ENCODE measurements at places on chromosomes 2 and 18. TPM values are rescaled to one million over a fixed set of nuclear protein-coding genes. Genes with fewer than 3 reads are reported as not detected.
A peak's percentile ranks its signal among the peaks of the same experiment; 100 is the strongest.

GRCh38 chr2:117123362-117123761, 691.1 kb upstream of the DDX18 start:
- DNase-seq: no peak

- DNase-seq: no peak
These were observed 423.9 kb downstream of the CMPK2 start for GRCh38 chr2:6441800-6442199.

- no peak for DNase-seq
These were observed 120.2 kb downstream of the MYO3B start for GRCh38 chr2:170298115-170298514.

- no peak for DNase-seq
These were observed 71.2 kb downstream of the EPAS1 start for GRCh38 chr2:46368401-46368800.

DNA sequence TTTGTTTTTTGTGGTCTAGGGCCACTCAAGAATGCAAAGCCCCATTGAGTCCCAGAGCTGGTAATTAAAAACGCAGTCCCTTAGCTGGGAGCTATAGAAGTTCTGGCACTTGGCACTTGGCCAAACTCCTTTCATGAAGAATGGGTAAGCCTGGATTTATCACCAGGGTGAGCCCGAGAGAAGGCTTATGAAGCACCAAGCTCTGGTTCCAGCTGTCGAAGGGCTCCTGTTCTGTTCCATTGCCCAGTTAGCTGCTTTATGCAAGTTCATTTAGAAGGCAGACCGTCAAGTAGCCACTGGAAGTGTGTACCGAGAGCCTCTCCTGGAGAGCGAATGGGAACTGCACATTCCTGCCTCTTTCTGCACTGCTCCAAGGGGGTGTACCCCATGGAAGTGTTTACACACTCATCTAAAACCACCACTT, 14.2 kb downstream of the ECEL1 start:
- DNase-seq: no peak

DNA sequence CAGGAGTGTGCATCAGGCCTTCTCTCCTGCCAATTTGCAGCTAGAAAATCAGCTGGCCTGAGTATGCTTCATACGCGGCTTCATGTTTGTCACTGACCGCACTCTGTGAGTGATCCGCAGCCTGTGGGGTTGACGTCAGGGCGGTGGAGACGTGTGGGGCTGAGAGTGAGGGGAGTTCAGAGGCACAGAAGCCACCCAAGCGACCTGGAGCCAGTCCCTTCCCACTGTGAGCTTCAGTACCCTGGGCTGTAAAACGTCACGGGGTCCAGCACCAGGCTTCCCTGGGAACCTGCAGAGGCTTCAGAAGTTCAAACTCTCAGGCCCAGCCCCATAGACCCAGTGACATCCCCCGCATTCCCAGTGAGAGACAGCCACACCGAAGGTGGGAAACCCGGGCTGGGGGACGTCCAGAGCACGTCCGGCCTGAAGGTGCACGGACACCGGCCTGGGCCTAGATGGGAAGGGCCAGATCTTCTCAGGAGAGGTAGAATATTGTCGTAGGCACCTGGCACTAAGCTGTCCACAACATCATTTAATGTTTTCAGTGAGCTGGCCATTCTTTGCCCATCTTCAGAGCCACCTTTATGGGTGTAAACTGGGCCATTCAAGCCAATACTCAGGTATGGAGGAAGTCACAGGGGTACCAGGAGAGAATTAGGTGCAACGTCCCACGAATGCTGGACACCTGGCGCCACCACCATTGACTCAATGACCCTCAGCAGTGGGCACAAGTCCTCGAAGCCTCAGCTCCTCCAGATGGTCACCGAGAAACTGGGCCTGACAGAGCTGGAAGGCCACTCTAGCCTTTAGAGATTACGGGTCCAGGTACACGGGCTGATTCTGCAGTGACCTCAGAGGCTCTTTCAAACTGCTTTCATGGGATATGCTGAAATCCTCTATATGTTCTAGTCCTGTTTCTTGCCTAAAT, 235.6 kb upstream of the MYT1L start:
- DNase-seq: no peak

GRCh38 chr2:39508198-39508597, 71.1 kb upstream of the MAP4K3 start:
- DNase-seq: no peak

- DNase-seq: no peak
These were observed 42.0 kb downstream of the TFCP2L1 start for GRCh38 chr2:121242976-121243375.

GRCh38 chr2:217899231-217900009, 103.4 kb downstream of the TNS1 start:
- no peak for DNase-seq

The SLC30A3 gene
- total RNA-seq: 0.14 TPM

The UPP2 gene
- not detected for total RNA-seq

DNA sequence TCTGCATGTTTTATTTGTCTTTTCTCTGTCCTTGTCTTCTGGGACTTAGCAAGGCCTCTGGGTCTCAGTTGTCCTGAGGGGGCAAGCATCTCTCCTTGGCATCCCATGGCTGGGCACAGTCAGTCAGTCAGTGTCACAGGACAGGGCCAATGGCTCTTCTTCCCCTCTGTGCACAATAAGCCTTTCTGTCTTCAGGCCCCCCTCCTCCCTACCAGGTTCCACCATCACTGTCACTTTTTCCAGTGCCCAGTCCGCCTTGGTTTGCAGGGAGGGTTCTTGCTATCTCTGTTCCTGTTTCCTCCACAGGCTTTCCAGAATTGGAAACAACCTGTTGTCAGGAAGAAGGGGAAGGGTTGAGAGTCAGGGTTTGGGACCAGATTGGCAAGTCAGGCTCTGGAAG, 1.7 kb upstream of the VAMP5 start:
- DNase-seq: no peak

The TACR1 gene
- total RNA-seq: not detected

- DNase-seq: no peak
These were observed 6.8 kb downstream of the RAB12 start for GRCh38 chr18:8616028-8616401.

DNA sequence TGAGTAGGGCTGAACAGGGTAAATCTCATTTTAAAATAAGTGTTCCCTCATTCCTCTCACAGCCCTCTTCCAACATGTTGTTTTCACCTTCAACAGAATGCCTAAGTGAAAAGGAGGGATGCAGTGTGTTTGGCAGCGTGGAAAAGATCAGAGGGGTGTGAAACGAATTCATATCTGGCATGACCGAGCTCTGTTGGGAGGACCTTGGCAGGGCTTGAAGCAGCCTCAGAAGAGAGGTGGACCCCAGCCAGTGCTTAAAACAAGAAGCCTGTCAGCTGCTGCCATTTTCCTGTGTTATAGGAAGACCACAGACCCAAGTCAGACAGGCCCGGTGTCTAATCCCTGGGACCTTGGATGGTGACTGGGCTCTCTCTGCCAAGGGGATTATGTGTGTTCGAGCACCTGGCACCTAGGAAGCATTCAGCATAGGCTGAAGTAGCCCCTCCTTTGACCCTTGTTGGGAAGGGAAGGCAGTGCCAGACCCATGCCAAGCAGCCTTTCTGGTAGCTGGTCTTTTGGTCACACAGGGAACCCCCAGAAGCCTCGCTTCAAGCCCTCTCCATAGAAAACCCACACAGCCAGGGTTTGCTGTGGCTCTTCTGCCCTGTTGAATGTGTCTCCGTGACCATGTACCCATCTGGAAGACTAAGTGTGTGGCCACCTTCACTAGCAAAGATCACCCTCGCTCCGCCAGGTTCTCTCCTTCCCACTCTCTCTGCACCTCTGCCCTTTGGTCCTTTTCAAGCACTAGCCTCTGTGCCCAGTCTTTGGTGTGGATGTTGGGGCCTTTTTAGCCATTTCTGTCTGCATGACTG, 87.5 kb upstream of the ST3GAL5 start:
- DNase-seq: no peak

The ATP6V1B1 gene
- total RNA-seq: not detected

The SPR gene
- total RNA-seq: 13.9 TPM

The PTPRM gene
- 0.52 TPM for total RNA-seq

The RAB6C gene
- not detected for total RNA-seq

DNA sequence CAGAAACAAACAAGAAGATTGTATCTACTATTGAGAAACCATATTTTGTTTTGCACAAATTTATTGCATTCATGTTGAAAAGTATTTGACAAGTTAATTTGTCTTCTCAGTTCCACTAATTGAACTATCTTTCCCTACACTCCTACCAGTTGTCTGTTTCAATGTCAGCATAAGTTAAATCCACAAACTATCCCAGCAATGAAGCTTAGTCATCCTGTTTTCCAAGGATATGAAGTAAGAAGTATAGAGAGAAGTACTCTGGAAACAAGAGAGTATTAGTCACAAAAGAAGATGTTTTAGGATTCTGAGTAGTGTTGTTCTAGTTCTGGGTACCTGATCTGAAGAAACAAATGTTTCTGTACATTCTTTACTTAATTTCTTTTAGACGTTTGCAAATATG, 261.6 kb upstream of the ZNF804A start:
- DNase-seq: no peak

The LRATD1 gene
- total RNA-seq: not detected

The SP5 gene
- not detected for total RNA-seq

GRCh38 chr2:134433469-134433868, 179.6 kb downstream of the MGAT5 start:
- no peak for DNase-seq

DNA sequence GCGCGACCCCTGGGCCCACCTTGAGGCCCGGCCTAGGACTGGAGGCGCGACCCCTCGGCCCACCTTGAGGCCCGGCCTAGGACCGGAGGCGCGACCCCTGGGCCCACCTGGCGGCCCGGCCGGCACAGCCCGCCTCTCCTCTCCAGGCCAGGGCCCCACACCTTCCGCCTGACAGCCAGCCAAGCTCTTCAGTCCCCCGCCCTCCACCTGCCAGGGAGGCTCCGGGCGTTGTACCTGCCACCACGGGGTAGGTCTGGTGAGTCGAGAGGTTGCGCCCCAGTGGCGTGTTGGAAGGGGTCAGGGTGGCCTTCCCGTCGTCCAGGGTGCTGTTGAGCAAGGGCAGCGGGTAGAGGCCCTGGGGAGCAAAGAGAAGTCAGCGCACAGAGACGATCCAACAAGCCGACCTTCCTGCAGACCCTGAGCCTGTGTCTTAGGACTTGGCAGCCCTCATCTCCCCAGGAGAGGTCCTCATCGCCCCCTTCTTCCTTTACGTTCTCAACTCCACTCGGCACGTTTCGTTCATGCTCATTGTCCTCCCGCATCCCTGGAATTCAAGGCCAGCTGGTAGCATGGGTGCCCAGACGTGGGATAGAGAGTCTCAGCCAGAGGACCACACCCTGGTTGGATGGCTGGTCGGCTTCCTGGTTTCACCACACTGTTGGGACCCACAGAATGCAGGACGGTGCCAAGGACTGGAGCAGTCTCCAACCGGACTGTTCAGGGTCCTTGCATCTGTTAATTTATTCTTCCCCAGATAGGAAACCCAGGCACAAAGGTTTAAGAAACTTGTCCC, 42.2 kb downstream of the PAX8 start:
- no peak for DNase-seq

- DNase-seq: no peak
These were observed 448.7 kb upstream of the HNRNPA3 start for GRCh38 chr2:176763851-176764404.

The SCN7A gene
- total RNA-seq: not detected

The SOX11 gene
- total RNA-seq: not detected

The CDC42EP3 gene
- 22.2 TPM for total RNA-seq

The DES gene
- 0.39 TPM for total RNA-seq

GRCh38 chr18:69978732-69979715, 31.4 kb upstream of the CD226 start:
- no peak for DNase-seq

GRCh38 chr2:133837441-133838094, 269.3 kb upstream of the NCKAP5 start:
- DNase-seq: no peak

- no peak for DNase-seq
These were observed 138.5 kb downstream of the COL4A4 start for GRCh38 chr2:227025510-227025909.

DNA sequence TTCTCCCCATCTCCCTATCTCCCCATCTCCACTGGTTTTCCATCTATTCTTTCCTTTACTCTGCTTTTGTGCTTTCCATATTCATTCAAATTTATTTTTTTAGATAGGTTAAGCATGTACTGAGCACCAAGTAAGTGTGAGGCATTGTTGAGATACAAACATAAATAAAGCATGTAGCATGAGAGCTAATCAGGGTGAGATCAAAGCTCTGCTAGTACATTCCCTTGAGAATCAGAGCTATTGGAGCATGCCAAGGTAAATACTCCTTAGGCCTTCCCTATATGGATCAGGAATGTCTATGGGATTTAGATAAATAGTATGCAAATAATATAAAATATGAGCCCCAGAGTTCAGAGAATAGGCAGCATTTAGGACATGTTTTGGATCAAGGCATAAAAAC, 25.3 kb downstream of the BABAM2 start:
- DNase-seq: no peak

DNA sequence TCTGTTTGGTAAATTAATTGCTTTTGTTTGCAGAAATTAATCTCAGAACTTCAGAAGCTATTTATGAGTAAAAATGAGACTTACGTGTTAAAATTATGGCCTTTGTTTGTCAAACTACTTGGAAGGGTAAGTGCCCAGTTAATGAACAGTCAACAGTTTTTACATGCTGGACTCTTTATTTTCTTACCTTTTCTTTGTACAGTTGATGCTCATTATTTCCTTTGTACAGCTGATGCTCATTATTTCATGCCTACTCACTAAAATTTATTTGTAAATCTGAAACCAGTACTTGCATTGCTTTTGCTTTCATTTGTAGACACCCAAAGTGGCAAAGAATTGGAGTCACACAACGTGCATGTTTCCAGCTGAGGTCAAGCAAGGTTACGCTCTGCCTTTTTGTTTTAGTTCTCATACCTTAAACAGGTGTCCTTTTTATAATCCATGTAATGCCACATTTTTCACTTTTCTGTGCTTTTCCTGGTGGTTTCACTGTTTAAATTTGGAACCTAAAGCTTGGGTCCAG, 13.3 kb downstream of the RIF1 start:
- DNase-seq: no peak

- DNase-seq: no peak
These were observed 359.4 kb downstream of the PTPRM start for GRCh38 chr18:7926526-7926925.

DNA sequence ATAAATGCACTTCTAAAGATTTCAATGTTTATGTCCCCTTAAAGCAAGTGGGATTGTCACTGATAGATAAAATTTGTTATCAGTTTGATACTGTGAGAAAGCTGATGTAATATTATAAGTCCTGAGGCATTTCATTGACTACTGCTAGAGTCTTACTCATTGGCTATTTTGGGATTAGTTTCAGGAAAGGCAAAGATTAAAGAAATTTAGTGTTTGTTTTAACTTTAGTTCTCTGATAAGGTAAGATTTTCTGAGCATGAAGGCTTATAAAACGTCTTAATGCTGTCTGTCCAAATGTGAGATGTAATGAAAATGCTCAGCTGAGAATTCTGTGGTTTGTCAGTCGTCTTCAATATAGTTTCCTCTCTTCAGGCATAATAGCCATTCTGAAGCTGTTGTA, 886.4 kb upstream of the CDH2 start:
- DNase-seq: no peak

DNA sequence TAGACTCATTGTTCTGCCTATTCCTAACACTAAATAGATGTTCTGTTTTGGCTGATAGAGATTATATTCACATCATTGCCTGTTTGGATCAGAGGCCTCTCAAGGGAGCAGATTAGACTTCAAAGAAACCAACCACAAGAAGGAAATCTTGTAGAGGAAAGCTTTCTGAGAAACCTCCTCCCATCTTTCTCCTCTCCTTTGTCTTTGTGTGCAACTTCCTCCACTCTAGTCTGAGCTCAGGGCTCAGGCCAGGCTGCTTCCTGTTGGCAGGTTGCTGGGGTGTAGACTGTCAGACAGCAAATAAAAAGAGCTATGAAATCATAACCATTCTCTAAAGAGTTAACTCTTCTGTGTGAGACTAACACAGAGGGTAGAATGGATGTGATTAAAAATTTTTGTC, 113.0 kb downstream of the TGFA start:
- DNase-seq: peak; percentile 29
